ENCODE measurements at places on chromosomes 4 and X.

DNA sequence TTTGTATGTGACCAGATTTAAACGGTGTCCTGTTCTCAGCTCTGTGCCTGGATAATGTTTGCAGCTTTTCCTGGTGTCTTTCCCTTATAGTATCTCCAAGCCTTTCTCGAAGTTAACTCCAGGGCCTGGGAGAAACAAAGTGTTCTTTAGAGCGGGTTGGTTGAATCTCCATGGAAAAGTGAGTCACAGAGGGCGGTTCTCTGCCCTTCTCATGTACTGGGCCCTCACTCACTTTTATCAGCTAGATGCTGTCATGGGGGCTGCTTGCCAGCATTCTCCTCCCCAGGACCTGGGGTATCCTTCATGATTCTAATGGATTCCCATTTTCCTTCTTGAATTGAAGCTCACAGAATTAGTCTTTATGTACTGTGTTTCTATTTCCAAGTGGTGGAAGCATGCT, 46.1 kb upstream of the MAGEC2 start:
- no peak for DNase-seq
- no peak overlapping the region for H3K4me3 ChIP-seq
- H3K27me3 ChIP-seq: no peaks in the 10 kb centered on the region

DNA sequence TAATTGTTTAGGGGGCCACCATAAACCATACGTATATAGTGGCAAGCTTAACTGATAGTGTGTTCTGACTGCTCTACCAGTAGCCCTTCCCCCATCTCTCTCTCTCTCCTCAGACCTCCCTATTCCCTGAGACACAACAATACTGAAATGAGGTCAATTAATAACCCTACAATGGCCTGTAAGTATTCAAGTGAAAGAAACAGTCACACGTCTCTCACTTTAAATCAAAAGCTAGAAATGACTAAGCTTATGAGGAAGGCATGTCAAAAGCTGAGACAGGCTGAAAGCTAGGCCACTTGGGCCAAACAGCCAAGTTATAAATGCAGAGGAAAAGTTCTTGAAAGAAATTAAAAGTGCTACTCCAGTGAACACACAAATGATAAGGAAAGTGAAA, 78.0 kb downstream of the PRDM5 start:
- H3K4me1 ChIP-seq: peaks cover 12% of the 10 kb centered on the region
- no peak overlapping the region for H3K27ac ChIP-seq
- H3K36me3 ChIP-seq: no peaks in the 10 kb centered on the region
- no peak for DNase-seq

DNA sequence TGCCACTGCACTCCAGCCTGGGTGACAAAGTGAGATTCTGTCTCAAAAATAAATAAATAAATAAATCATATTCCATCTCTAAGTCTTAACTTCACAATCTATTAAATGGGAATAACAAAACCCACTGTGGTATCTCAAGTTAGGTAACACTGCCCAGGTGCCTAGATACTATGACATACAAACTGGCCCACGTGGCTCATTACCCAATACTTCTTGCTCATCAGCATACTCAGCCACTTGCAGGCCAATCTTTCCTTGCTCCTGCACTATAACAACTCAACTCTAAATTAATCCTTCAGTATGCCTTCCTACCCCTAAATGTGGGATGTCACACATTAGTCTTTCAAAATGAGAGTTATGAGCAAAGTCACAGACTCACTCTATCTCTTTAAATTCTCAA, 230.1 kb downstream of the OPHN1 start:
- no peak for DNase-seq
- H3K4me3 ChIP-seq: no peak overlapping the region
- H3K36me3 ChIP-seq: no peaks in the 10 kb centered on the region
- H3K4me1 ChIP-seq: no peaks in the 10 kb centered on the region

GRCh38 chrX:135389717-135390116, 32.0 kb upstream of the SMIM10L2A start:
- H3K36me3 ChIP-seq: no peaks in the 10 kb centered on the region
- no peak overlapping the region for H3K4me3 ChIP-seq
- no peaks in the 10 kb centered on the region for H3K27me3 ChIP-seq
- DNase-seq: no peak
- peaks cover 24% of the 10 kb centered on the region for H3K4me1 ChIP-seq

GRCh38 chr4:141659539-141659938, 23.2 kb downstream of the IL15 start:
- no peak for DNase-seq
- H3K27ac ChIP-seq: no peak overlapping the region
- peaks cover 20% of the 10 kb centered on the region for H3K4me1 ChIP-seq
- H3K27me3 ChIP-seq: no peaks in the 10 kb centered on the region
- H3K36me3 ChIP-seq: no peaks in the 10 kb centered on the region

DNA sequence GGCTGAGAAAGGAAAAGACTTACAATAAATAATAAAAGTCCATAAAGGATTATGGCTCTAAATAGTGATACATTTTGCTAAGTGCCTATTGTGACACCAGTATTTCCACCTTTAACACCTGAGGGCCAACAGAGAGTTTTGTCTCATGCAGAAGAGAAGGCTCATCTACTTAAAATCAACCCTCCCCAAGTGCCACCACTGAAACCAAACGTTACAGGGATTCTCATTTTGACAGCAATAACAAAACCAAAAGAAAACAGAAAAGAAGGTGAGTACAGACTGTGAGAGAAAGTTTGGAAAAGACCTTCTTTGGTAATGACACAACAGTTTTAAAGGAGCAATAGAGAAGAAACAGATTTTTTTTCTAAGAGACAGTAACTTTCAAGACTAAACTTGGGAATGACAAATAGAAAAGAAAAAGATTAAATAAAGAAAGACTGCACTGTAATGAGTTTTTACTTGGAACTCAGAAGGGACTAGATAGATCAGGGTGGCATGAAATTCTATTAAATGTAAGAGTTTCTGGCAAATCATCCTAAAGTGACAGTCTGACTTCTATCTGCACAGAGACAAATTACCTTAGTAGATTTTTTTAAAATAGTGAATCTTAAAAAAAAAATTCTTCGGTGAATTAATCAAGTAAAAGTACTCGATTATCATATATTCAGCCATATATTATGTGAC, 109.7 kb downstream of the ZNF827 start:
- H3K4me1 ChIP-seq: peaks cover 42% of the 10 kb centered on the region
- H3K27me3 ChIP-seq: no peaks in the 10 kb centered on the region
- peaks cover 21% of the 10 kb centered on the region for H3K36me3 ChIP-seq
- no peak overlapping the region for H3K4me3 ChIP-seq
- peak overlapping the region; percentile 68 for H3K27ac ChIP-seq

DNA sequence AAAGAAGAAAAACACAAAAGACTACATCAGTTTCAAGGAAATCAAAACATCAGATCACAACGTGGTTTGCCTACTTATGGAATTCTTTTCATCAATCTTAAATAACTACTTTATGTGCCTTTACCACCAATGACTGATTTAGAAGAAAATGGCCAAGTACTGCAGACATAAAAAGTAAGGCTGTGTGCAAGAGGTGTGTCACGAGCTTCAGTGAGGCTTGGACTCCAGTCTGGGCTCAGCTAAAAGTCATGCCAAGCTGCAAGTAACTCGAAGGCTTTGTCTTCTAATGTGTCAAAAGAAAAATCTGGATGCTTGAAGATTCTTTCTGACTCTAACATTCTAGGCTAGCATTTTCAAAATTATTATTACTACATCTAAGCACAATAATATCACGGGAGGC, 17.0 kb downstream of the PRSS12 start:
- H3K4me3 ChIP-seq: no peak overlapping the region
- no peak overlapping the region for H3K27ac ChIP-seq
- no peaks in the 10 kb centered on the region for H3K4me1 ChIP-seq
- DNase-seq: no peak

- H3K4me1 ChIP-seq: peaks cover 7% of the 10 kb centered on the region
- DNase-seq: no peak
- H3K27ac ChIP-seq: no peak overlapping the region
- H3K27me3 ChIP-seq: no peaks in the 10 kb centered on the region
- no peaks in the 10 kb centered on the region for H3K36me3 ChIP-seq
These were observed 73.0 kb upstream of the WDFY3 start for GRCh38 chr4:85039526-85039925.

- no peaks in the 10 kb centered on the region for H3K36me3 ChIP-seq
- peak; percentile 71 for DNase-seq
- no peaks in the 10 kb centered on the region for H3K4me1 ChIP-seq
- H3K4me3 ChIP-seq: no peak overlapping the region
These were observed 1.4 kb downstream of the HGFAC start for GRCh38 chr4:3442959-3443749.

DNA sequence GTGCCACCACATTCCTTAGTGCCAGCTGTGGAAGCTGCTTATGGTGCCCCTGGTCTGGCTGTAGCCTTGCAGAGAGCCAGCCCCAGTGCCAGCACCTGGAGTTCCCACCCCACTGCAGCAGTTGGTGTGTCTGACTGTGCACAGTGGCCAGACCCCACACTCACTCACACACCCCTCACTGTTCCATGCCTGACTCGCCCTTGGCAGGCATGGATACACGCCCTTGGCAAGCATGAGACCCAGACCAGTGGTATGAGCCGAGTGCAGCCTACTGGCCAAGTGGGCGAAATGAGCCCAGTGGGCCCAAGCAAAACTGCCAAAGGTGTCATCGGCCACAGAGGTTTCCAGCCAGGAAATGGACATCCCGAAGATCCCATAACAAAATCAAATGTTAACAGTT, 27.4 kb downstream of the NAA11 start:
- H3K4me3 ChIP-seq: no peak overlapping the region
- no peaks in the 10 kb centered on the region for H3K4me1 ChIP-seq
- H3K27ac ChIP-seq: no peak overlapping the region
- no peaks in the 10 kb centered on the region for H3K36me3 ChIP-seq
- no peak for DNase-seq

DNA sequence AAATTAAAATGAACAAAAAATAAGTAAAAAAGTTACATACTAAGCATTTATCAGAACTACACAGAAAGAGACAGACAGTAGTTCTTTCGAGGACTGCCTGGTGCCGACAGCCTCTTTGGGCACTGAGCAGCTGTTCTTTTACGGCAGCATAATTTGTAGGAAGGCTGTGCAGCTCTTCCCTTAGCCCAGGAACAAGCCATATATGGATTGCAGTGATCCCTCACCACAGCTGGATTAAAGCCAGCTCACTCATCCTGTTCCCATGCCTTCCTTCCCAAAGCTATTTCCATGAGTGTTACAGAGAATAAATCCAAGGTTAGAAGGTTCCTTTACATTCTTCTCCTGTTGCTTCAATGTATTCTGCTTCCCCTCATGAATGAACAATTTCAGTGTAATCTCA, 71.7 kb downstream of the DDX60L start:
- no peak for DNase-seq
- H3K27ac ChIP-seq: no peak overlapping the region
- no peaks in the 10 kb centered on the region for H3K27me3 ChIP-seq
- no peak overlapping the region for H3K4me3 ChIP-seq

DNA sequence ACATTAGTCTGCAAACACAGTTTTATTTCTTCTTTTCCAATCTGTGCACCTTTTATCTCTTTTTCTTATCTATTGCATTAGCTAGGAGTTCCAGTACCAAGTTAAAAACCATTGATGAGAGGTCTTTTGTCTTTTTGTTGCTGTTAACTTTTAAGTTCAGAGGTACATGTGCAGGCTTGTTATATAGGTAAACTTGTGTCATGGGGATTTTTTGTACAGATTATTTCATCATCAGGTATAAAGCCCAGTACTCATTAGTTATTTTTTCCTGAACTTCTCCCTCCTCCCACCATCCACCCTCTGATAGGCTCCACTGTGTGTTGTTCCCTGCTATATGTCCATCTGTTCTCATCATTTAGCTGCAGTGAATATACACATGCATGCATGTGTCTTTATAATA, 349.9 kb downstream of the PDHA2 start:
- no peak overlapping the region for H3K27ac ChIP-seq
- no peak for DNase-seq
- no peaks in the 10 kb centered on the region for H3K27me3 ChIP-seq
- H3K36me3 ChIP-seq: no peaks in the 10 kb centered on the region

DNA sequence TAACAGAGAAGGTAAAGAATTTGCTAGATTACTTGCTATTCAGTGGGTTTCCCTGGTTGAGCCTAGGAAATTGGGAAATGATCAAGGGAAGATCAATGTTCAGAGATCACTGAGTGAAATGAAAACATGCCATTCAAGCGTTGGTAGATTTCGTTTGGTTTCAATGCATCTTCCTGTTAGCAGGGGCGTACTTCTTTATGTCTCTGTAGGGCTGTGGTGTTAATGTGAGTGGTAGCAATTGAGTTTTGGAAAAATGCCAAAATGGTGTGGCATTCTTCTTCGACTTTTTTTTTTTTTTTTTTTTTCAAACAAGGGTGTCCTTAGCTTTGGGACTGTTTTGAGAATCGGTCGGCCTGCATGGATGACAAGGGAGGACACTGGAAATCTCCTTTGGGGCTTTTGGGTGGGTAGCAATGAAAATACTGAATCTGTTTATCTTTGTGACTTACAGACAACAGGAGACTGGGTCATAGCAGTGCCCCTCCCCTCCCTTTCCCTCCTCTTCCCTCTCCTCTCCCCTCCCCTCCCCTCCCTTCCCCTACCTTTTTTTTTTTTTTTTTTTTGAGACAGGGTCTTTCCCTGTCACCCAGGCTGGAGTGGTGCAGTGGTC, 50.4 kb downstream of the SPRY1 start:
- DNase-seq: no peak
- peaks cover 31% of the 10 kb centered on the region for H3K4me1 ChIP-seq
- H3K27ac ChIP-seq: no peak overlapping the region

DNA sequence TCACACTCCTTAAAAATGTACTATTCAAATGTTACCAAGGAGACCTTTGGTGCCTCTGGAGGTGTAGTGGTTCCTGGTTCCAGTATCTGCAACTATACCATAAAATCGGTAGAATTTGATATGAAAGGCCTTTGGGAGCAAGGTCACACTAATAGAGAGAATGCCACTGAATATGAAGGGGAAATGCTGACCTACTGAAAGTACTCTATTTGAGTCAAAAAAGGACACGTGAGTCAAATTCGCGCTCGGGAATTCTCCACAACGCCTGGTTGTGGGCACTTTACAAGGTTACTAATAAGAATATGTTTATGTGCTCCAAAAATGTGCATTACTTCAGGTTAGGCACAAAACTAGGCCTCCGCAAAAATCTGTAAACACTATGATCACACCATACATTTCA, 39.5 kb upstream of the RELL1 start:
- DNase-seq: no peak
- no peaks in the 10 kb centered on the region for H3K36me3 ChIP-seq
- no peak overlapping the region for H3K27ac ChIP-seq
- peaks cover 22% of the 10 kb centered on the region for H3K4me1 ChIP-seq
- H3K27me3 ChIP-seq: no peaks in the 10 kb centered on the region
- no peak overlapping the region for H3K4me3 ChIP-seq

- H3K27ac ChIP-seq: no peak overlapping the region
- no peaks in the 10 kb centered on the region for H3K4me1 ChIP-seq
- no peak for DNase-seq
- no peaks in the 10 kb centered on the region for H3K27me3 ChIP-seq
- no peaks in the 10 kb centered on the region for H3K36me3 ChIP-seq
These were observed 54.6 kb downstream of the CPZ start for GRCh38 chr4:8647094-8647570.
